ENCODE measurements at places on chromosomes 7 and 10.
A peak's percentile ranks its signal among the peaks of the same experiment; 100 is the strongest.

DNA sequence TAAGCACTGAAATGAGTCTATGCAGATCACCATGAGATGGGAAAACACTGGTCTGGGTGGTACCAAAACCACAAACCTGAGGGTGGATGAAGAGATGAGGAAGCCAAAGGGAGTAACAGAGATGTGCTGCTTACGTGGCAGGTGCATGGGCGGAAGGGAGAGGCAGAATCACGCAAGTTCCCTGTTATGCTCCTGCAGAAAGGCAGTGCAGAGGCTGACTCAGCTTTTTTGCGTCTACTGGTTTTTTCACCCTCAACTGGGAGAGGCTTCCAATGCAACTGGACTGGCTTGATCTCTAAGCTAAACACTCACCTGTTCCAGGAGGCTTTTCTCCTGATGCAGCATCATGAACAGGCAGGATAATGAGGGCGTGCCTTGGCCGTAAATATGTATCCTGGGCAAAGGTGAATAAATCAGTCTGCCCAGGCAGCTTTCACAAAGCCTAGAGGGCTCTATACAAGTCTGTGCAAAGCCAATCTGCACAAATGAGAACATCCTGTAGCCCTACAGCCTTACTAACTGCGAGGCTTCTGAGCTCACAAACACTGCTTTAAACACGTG is 95.4 kb upstream of the AFAP1L2 start:
- H3K36me3 ChIP-seq = peaks cover 12% of the 10 kb centered on the region
- H3K27me3 ChIP-seq = no peaks in the 10 kb centered on the region
- peak overlapping the region; percentile 67 for H3K4me3 ChIP-seq
- peak overlapping the region; percentile 96 for H3K27ac ChIP-seq
- peaks cover 83% of the 10 kb centered on the region for H3K4me1 ChIP-seq

GRCh38 chr10:77741746-77742145 is 104.1 kb upstream of the KCNMA1 start:
- no peak overlapping the region for H3K4me3 ChIP-seq
- peaks cover 27% of the 10 kb centered on the region for H3K27me3 ChIP-seq
- DNase-seq = no peak
- no peaks in the 10 kb centered on the region for H3K4me1 ChIP-seq
- no peak overlapping the region for H3K27ac ChIP-seq
- no peaks in the 10 kb centered on the region for H3K36me3 ChIP-seq

DNA sequence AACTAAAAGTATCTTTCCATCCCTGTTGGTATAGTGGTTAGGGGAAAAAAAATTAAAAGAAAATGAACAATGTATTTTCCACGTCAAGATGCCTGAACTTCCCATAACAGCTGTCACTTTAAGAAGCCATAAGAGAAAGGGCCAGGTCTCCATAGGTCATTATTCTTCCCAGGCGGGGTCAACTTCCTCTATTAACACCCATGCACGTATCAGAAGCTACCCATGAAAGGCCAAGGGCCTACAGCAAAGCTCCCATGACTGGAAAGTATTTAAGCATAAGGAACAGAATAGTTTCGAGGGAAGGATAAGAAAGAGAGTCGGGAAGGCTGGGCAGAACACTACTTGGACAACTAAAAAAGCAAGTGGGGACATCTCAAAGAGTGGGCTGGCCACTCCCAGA is 40.1 kb downstream of the RBM28 start:
- DNase-seq = no peak
- H3K4me3 ChIP-seq = no peak overlapping the region
- no peaks in the 10 kb centered on the region for H3K27me3 ChIP-seq
- H3K36me3 ChIP-seq = peaks cover 55% of the 10 kb centered on the region
- no peak overlapping the region for H3K27ac ChIP-seq

- no peak overlapping the region for H3K27ac ChIP-seq
- peaks cover 19% of the 10 kb centered on the region for H3K4me1 ChIP-seq
- no peak overlapping the region for H3K4me3 ChIP-seq
- H3K27me3 ChIP-seq = peaks cover 51% of the 10 kb centered on the region
- no peaks in the 10 kb centered on the region for H3K36me3 ChIP-seq
Measured at GRCh38 chr10:22473459-22473858, 128.2 kb downstream of the SPAG6 start.

- H3K36me3 ChIP-seq = no peaks in the 10 kb centered on the region
- H3K4me1 ChIP-seq = no peaks in the 10 kb centered on the region
- no peak for DNase-seq
- no peaks in the 10 kb centered on the region for H3K27me3 ChIP-seq
Measured at GRCh38 chr10:28840202-28840601, 162.9 kb downstream of the BAMBI start.

DNA sequence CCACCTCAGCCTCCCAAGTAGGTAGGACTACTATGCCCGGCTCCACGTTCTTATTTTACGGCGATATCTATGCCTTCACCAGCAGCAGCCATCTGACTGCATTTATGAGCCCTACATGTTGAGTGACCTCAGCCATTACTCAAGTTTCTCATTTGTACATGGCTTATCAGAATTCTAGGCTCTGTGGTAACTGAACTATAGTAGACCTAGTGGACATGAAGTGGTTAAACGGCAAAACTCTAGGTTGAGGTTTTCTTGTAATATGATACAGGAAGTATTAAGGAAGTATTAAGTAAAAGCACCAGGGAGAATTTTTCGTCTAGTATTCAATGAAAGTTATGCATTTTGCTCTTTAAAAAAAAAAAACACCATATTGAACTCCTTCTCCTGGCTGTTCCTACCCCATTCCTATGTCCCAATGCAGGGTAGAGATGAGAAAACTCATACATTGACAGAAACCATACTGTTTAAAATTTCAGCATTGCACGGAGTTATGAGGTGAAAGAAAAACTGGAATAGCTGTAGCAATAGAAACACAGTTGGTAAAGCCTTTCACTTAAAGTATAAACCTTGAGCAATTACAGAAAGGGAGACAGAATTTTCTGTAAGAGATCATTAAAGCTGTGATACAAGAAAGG is 39.8 kb upstream of the EPC1 start:
- H3K4me3 ChIP-seq = no peak overlapping the region
- peaks cover 2% of the 10 kb centered on the region for H3K27me3 ChIP-seq
- DNase-seq = no peak
- peaks cover 4% of the 10 kb centered on the region for H3K4me1 ChIP-seq

GRCh38 chr10:128729910-128730420 is 603.7 kb upstream of the MKI67 start:
- no peaks in the 10 kb centered on the region for H3K36me3 ChIP-seq
- no peaks in the 10 kb centered on the region for H3K4me1 ChIP-seq
- H3K4me3 ChIP-seq = no peak overlapping the region
- no peak for DNase-seq
- H3K27ac ChIP-seq = no peak overlapping the region

DNA sequence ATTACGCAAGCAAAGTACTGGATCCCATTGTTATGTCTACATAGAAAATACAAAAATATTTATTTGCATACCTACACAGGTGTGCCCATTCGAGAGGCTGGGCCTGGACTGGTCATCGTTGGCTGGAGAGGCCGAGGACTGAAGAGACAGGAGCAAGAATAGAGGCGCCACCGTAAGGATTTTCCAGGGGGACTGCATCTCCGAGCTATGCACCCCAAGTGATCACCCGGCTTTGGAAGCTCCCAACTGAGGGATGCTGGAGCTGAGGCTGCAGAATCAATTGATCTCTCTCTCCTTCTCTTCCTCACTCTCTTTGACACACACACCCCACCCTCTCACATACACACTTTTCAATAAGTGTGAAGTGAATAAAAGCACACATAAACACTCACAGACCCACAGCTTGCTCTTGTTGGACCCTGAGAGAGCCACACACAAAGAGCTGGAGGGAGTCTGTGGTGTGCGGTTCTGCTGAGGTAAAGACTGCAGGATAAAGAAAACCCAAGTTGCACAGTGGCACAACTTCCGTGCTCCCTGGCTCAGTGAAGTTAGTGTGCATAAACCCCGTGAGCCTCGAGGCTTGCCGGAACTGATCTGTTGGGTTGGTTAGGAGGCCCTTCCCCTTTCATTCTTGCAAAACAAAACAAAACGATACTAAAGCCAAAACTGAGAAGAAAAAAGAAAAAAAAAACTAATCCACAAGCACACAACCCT is at the start of gene AOAH:
Gene AOAH (minus strand): TSS at position 544 of the 714 bp plus-strand sequence. CDS start 346 bp downstream, at position 198.
- peak within 1 kb of the TSS; percentile 77 for H3K4me3 ChIP-seq
- no peaks in the 10 kb centered on the region for H3K36me3 ChIP-seq
- no peaks in the 10 kb centered on the region for H3K27me3 ChIP-seq
- H3K4me1 ChIP-seq = peaks cover 25% of the 10 kb centered on the region

GRCh38 chr7:116553168-116553964 is 28.5 kb downstream of the CAV1 start:
- no peak overlapping the region for H3K27ac ChIP-seq
- no peak for DNase-seq
- peaks cover 19% of the 10 kb centered on the region for H3K27me3 ChIP-seq
- H3K4me1 ChIP-seq = peaks cover 3% of the 10 kb centered on the region

DNA sequence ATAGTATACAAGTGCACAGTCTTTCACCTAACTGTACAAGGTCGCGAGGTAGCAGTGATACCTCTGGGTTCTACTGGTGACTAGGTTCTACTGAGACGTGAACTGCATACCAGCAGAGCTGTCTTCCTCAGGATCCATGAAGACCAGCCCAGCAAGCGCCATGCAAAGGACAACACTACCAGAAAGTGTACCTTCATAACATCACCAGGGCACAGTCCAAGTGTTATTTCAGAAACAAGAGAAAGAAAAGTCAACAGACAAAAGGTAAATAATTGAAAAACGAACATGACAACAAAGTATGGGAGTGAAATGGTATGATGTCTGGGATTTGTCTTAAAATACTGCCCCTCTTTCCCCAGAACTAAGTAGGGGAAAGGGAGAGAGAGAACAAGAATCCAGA is 141.1 kb upstream of the ASAH2 start:
- H3K4me3 ChIP-seq = no peak overlapping the region
- DNase-seq = no peak
- H3K27me3 ChIP-seq = no peaks in the 10 kb centered on the region
- no peak overlapping the region for H3K27ac ChIP-seq
- peaks cover 45% of the 10 kb centered on the region for H3K4me1 ChIP-seq

Data from activated B cell treated with CpG ODN at 0.5 μM for 24 hours (primary cell).